NCI-H1417 treated with DMSO at 0.1 percent for 48 hours (cell line): ENCODE measurements at places on chromosomes 16 and 17.
A peak's percentile ranks its signal among the peaks of the same experiment; 100 is the strongest.

DNA sequence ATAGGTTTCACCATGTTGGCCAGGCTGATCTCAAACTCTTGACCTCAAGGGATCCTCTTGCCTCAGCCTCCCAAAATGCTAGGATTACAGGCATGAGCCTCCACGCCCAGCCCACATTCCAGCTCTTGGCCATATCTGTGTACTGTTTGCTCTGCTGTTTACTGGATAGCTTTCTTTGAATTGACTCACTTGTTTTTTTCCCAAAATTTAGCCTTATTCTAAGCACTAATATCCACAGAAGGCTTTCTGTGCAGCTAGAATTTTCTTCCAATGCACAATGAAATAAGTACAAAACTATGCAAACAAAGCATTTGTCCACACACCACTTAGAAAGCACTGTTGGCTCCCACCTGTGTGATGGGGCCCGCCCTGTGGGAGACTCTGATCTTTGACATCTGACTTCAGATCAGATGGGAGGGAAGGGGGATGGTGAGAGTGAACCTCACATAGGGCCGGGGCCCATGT lies 72.2 kb downstream of the CLEC16A start:
- DNase-seq, result no peak

DNA sequence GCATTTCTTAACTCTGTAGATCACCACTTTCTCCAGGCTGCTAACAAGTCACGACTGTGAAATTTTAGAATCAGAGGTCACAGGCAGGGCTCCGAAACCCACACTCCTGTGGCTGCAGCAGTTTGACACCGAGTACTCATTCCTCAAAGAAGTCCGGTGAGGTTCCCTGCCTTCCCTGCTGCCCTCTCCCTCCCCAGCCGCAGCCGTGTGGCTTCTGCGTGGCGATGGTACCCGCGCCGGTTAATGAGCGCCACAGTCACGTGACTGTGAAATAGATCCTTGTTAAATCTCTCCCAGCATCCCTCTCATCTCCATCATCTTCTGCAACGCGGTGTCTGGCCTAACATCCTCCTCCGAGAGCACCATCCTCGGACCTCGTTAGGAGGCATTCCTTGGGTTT lies 65.2 kb upstream of the ENDOV start:
- no peak for DNase-seq

GRCh38 chr17:81983639-81984373 lies 6.4 kb downstream of the ASPSCR1 start:
- no peak for DNase-seq

GRCh38 chr17:17387498-17388362 lies 84.6 kb downstream of the NT5M start:
- DNase-seq, result no peak

DNA sequence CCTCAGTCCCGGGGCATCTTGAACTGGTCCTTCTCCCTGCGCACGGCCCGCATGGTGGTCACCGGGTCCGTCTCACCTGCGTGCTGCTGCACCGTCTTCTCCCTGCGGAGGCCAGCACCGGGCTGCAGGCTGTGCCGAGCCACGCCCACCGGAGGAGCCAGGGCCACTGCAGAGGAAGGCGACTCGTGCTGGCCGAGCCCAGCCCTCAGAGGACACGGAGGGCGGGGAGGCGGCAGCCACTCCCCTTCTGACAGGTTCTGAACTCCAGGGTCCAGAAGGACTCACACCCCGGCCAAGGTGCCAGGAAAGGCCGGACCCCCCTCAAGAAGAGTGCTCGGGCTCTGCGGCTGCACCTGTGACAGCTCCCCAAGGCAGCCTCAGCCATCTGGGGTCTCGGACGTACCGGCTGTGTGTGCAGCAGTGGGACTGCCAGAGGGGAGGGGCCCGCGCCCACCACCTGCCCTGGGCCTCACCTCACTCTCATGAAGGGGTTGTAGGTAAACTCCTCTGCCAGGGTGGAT lies 15.8 kb upstream of the IGFALS start:
- no peak for DNase-seq

GRCh38 chr16:603933-604332 lies 14.1 kb downstream of the RAB40C start:
- no peak for DNase-seq

GRCh38 chr17:48025904-48026501 lies 11.6 kb downstream of the COPZ2 start:
- no peak for DNase-seq

GRCh38 chr17:6254036-6254435 lies 180.9 kb downstream of the AIPL1 start:
- DNase-seq, result no peak

DNA sequence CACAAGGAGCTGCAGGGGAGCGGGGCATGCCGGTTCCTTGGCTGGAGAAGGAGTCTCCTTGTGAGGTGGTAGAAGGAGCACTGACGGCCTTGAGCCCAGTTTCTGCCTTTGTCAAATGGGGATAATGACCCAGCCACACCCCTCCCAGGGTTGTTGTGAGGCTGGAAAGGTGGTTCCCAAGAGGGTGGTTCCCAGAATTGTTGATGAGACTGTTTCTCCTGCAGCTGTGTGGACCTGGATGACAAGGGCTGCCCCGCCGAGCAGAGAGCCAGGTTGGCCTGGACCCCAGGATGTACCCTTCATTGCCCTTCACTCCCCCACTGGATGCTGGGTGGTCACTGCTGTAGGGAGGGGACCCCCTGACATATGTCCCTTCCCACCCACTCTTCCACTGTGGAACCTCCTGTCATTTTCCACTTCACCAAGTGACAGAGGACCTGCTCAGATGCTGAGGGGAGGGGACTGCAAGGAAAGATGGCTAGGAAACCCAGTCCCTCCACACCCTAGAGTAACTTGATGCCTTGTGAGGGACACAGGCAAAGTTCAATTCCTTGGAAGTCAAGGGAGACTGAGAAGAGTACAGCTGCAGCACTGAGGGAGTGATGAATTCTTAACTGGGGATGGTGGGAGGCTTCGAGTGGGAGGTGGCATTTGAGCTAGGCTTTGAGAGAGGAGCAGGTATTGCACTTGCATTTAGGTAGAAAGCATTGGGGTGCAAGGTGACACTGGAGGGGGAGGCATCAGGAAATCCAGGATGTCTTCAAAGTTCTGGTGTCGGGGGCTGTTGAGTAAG lies 10.6 kb downstream of the MIEN1 start:
- no peak for DNase-seq

GRCh38 chr17:75824666-75825065 lies 19.5 kb downstream of the UNC13D start:
- no peak for DNase-seq

DNA sequence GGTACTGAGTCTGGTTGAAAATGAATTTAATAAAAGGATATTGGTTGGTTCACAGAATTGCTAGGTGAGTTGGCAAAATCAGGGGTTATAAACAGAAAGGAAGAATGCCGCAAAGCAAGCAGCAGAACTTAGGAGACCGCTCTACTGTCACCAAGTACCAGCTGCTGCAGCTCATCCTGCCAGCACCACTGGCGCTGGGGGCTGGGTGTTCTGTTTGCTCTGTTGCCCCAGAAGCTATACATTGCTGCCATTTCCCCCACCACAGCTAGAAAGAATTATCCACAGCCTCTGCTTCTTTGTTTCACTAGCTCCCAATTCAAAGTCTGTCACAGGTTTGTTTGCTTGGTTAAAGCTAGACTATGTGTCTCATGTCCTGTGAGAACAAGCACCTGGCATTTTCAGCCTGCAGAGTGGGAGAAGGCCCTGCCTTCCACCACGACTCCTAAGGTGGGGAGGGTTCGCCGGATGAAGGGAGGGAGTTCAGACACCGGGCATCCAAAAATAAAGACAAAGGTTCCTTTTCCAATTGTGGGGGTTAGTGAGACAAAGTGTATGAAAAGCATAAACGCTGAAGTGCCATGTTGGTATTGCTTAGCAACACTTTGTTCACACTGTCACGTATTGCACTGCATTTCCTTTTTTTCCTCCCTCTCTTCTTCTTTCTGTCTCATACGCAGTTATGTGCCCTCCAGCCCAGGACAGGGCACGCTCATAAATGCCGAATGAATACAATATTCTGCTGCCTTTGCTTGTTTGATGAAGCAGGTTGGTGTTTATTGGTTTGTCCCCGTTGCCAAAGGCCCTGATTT lies 9.6 kb upstream of the CPD start:
- DNase-seq, result no peak

GRCh38 chr17:75010683-75011400 lies 1.6 kb upstream of the MRPL58 start:
- no peak for DNase-seq

GRCh38 chr17:43992641-43993040 lies 11.8 kb upstream of the NAGS start:
- no peak for DNase-seq

DNA sequence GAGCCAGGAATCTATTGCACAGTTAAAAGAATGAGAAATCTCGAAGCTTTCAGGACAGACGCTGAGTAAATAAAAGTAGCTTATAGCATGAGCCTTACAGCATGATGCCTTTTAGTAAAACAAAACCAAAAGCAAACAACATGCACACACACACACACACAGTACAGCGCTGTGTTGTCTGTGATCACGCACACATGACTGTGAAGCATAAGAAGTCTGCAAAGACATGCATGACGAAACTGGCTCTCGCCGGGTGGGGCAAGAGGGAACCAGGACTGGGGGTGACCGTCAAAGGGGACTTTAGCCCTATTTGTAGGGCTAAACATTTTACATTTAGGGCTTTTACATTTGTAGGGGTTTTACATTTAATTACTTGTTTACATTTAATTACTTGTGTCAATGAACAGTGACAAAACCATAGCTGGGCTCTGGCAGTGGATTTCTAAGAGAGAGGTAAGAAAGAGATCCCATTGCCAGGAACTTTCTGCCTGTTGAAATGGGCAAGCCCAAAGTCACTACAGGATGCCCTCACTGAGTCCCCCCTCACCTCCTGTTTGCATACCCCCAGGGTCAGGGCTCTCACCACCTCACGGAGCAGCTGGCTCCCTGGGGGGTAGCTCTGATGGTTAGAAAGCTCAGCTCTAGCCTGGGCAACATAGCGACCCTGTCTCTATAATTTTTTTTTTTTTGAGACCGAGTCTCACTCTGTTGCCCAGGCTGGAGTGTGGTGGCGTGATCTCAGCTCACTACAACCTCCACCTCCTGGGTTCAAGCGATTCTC lies 2.0 kb upstream of the TNFRSF13B start:
- no peak for DNase-seq

GRCh38 chr17:60091908-60092331 lies 13.2 kb upstream of the HEATR6 start:
- no peak for DNase-seq

DNA sequence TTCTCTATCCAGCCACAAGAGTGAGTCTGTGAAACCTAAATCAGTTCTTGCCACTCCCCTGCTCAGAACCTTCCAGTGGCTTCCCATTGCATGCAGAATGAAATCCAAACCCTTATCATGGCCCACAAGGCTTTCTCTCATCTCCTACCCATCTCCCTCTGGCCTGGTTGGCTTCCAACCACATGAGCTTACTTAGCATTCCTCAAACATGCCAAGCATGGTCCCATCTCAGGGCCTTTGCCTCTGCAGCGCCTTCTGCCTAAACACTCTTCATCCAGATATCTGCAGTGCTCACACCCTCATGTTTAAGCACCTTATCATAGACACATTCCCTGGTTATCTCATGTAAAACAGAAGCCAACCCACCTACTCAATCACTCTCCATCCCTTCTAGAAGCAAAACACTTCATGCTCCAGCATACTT lies 15.5 kb downstream of the TK2 start:
- no peak for DNase-seq

DNA sequence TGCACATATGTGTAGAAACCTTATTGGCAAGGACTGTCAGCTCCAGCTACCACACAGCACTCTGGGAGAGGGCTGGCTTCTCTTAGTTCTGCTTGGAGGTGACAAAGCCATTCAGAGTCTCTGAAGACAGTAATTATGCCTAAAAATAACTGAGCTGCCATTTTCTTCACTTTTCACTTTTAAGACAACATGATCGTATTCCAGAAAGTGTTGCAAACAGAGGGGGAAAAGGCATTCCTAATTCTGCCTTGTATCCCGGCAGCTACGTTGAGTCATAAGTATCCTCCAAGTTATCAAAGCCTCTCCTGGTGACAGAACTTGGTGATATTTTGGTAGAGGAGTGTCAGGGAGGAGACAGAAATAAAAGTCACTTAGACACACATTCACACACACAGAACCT lies 327.7 kb downstream of the HAPSTR1 start:
- no peak for DNase-seq

DNA sequence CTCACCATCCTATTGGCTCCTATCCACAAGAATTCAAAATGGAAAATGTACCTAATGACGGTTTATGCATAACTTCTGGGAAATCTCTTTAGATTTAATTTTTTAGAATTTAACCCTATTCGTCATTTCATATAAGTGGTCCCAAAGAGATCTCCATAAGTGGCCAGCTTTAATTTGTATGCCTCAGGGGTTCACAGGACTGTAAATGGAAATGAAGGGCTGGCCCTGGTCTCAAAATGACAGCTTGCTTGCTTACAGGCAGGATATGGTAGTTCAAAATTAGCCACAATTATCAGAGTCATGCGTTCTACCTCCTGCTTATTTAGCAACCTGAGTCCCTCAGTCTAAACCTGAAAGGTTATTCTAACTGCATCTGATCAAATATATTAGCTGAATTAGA lies 6.6 kb upstream of the NACA2 start:
- no peak for DNase-seq

GRCh38 chr16:50696575-50697420 lies 3.4 kb downstream of the NOD2 start:
- DNase-seq, result no peak

- no peak for DNase-seq
Observed at GRCh38 chr16:64304396-64304795, 817.5 kb downstream of the CDH11 start.

GRCh38 chr17:27396941-27397340 lies 59.3 kb upstream of the KSR1 start:
- no peak for DNase-seq

DNA sequence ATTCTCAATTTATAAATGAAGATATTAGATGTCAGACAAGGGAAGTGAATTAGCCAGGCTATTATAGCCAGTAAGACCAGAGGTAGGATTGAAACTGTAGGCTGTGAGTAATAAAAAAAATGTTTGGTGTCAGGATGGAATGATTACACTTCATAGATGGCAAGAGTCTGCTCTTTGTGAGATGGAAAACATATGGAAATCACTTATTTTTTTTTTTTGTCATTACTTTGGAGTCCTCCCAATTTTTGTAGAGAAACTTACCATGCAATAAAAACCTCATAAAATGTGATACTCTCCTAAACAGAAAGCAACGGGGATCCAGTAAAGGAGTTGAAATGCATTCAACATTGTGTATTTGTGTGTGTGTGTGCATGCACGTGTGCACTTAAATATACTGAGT lies 532.7 kb upstream of the CDH8 start:
- no peak for DNase-seq

- DNase-seq, result no peak
Observed at GRCh38 chr16:75042426-75043174, 43.8 kb downstream of the ZNRF1 start.

DNA sequence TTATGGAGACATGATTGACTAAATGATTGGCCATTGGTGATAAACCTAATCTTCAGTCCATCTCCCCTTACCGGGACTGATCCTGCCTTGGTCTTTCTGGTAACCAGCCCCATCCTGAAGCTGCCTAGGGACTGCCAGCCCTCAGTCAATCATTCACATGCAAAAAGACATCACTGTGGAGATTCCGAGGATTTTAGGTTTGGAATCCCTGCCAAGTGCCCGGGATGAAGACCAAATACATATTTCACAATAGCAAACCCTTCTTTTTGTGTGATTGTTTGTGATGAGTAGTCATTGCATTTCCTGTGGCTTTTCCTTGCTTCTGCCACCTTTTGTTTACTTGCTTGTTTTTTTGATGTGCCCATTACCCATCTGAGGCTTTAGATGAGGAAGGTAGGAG lies 44.0 kb downstream of the EPN2 start:
- DNase-seq, result no peak

- peak; percentile 27 for DNase-seq
Observed at GRCh38 chr16:30985401-30986128, 558 bp downstream of the HSD3B7 start.

GRCh38 chr16:69131167-69131838 lies 1.1 kb downstream of the CHTF8 start:
- no peak for DNase-seq
